ENCODE measurements at places on chromosomes 3 and 15.

- DNase-seq, result no peak
Measured at GRCh38 chr3:31621314-31621713, 88.6 kb downstream of the STT3B start.

DNA sequence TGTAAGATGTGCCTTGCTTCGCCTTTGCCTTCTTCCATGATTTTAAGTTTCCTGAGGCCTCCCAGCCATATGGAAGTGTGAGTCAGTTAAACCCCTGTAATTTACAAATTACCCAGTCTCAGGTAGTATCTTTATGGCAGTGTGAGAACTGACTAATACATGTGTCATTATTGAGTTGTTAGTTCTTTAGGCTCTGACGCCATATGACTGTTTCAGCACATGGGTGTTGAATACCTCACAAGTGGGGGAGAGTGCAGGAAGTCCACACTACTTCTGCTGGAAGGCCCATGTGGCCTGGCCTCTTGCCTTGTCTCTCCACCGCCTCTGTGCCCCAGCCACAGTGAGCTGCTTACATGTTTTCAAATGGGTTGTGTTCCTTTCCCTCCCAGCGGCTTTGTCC, 28.5 kb downstream of the MFSD1 start:
- no peak for DNase-seq

GRCh38 chr3:46090161-46090591, 62.9 kb upstream of the XCR1 start:
- DNase-seq, result peak; percentile 55

GRCh38 chr3:107884719-107885460, 205.9 kb downstream of the CD47 start:
- peak; percentile 72 for DNase-seq

- no peak for DNase-seq
Measured at GRCh38 chr3:50749822-50750221, 75.1 kb downstream of the DOCK3 start.

- DNase-seq, result no peak
Measured at GRCh38 chr3:116836286-116836685, 126.7 kb downstream of the TUSC7 start.

DNA sequence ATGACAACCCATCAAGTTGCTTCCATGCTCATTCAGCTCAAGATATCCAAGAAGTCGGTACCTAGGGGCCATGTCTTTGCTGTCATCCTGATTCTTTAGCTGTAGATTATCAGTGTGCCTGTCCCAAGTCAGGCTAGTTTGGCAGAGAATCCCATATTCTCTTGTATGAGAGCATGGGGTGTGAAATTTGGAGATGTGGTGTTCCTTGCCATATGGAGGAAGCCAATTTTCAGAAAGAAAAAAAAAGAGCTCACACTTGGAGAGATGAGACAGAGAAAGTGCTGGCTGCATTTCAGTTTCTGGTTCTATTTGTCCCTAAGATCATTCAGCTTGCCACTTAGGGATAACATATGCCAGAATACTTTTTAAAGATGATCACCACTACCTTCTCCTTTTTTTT, 52.3 kb upstream of the SLC4A7 start:
- no peak for DNase-seq

GRCh38 chr3:58492494-58492905, 604 bp downstream of the KCTD6 start:
- peak; percentile 62 for DNase-seq

DNA sequence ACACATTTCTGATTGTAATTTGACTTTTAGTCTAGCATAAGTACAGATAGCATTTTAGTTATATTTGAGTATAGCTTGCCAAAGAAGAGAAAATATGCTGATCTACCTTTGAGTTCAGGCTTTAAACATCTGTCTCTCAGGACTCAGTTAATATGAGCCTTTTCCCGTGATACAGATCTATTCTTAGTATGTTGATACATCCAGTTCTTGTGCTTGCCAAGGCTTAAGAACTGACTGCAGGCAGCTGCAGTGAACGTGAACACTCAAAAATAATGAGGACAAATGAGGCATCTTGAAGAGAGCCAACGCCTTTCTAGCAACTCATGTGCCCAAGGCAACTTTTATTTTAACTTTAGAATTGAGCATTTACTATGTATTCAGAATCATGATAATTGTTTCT, 325.5 kb downstream of the SI start:
- DNase-seq, result peak; percentile 28

DNA sequence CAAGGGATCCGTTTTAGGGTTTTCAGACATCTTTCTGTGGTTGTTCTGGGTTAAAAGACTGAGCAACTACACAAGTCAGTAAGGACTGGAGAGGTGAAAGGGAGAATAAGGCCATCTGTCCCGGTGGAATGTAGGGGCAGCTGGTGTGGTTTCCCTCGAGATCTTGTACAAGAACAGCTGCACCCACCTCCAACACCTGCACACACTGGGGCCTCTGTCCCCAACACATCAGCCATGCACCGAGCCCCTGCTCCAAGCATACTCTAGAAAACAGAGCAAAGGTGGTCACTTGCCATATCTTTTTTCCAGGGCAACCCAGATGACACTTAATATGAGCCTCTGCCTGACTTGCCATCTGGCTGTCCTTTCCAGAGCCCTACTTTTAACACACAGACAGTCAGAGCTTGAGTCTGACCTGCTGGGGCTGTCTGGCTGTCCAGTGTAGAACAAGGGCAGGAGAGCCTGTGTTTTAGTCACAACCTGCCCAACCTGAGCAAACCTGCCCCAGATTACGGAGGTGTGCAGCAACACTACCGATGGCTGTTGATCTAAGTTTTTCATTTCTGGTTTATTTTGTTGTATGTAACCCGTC, 12.2 kb downstream of the MAN2A2 start:
- peak; percentile 89 for DNase-seq

DNA sequence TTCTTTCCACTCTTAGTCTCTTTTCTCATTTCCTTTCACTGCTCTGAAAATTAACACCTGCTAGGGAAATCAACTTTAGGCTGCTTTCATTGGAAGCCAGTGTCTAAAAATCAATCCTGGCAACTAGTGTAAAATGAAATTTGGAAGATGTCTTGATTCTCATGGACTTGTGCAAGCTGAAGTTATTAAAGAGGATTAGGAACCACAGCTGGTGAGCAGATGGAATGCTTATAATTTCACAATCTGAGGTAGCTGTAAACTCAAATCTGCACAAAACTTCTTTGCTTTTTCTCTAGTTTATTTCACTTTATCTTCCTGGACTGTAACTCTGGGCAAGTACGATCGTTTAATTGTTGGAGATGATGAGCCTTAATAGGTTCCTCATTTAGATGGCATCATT, 175.6 kb downstream of the GHSR start:
- peak; percentile 49 for DNase-seq

- no peak for DNase-seq
Measured at GRCh38 chr15:83324799-83325198, 40.3 kb upstream of the BNC1 start.

- DNase-seq, result no peak
Measured at GRCh38 chr3:98741121-98741716, 21.9 kb upstream of the ST3GAL6 start.

GRCh38 chr3:42562047-42562907, 19.5 kb downstream of the SEC22C start:
- peak; percentile 7 for DNase-seq

DNA sequence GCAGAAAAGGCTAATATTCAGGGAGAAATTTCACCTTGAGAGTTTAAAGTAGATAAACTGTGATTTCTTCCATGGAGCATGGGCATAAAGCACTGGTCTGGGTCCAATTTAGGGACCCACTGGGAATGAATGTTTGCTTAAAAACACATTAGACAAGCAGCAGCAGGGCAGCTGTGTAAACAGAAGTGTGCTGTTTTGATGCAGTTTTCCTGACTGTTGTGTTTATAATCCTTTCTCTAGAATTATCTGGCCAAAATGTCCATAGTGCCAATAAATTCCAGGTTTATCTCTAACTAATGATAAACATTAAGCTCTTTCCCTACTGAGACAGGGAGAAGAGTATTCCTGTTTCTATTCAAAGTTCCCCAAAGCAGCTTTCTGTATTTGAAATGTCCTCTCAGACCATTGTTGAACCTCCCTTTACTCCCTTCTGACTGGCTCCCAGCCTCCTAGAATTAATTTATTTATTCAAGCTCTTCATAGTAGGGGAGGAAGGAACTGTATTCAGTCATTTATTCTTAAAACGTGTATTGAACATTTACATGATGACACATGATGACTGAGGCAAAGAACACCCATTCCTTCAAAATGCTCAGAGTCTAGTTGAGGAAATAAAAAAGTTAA, 7.0 kb upstream of the TM4SF18 start:
- peak; percentile 35 for DNase-seq

GRCh38 chr15:92780843-92781242, 119.3 kb upstream of the CHD2 start:
- no peak for DNase-seq

DNA sequence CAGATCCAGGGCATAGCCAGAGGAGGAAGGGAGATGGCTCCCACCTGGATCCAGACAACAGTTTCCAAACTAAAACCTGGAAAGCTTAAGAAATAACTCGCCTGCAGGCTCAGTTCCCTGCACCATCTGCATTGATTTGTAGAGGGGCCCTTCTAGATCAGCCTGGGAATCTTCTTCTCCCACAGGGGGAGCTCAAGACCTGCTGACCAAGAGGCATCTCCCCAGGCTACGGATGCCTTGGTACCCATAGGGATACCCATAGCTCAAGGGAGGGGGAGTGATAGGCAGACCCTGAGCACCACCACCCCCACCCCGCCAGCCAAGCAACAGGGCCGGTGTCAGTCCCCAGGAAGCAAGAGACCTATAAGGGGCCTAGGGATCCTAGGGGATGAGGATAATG, 28.0 kb upstream of the DCLK3 start:
- DNase-seq, result peak; percentile 33

- DNase-seq, result no peak
Measured at GRCh38 chr15:87419344-87419743, 837.2 kb downstream of the NTRK3 start.

DNA sequence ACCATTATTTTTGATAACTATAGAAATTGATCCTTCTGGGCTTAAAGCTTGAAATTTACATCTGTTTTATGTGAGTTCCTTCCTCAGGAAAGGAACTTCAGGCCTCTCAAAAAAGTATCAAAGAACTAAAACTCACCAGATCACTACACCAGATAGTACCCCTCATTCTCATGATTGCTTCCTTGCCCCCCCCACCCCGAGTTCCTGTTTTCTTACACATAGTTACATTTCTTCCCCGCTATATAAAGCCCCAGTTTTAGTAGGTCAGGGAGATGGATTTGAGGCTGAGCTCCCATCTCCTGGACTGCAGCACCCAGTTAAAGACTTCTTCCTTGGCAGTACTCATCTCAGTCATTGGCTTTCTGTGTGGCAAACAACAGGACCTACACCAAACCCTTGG, 80.3 kb upstream of the HRH1 start:
- no peak for DNase-seq

DNA sequence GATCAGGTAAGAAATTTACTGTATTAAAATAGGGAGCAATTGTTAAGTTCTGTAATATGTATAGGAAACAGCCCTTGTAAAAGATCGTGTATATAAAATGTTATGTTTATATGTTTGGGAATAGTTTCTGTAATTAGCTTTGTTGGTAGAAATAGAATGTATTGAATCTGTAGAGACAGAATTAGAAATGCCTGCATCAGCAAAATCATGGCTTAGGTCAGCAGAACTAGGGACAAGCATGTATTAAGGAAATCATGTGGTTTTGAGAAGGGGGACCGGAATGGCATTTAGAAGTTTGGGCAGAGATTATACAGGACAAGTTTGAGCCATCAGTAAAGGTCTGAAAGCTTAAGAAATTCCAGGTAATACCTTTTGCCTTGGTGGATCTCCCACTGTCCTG, 177.9 kb downstream of the ERC2 start:
- DNase-seq, result no peak

GRCh38 chr3:124714223-124714853, 15.9 kb upstream of the UMPS start:
- DNase-seq, result no peak

GRCh38 chr15:76987896-76988860, 6.7 kb upstream of the PSTPIP1 start:
- no peak for DNase-seq

DNA sequence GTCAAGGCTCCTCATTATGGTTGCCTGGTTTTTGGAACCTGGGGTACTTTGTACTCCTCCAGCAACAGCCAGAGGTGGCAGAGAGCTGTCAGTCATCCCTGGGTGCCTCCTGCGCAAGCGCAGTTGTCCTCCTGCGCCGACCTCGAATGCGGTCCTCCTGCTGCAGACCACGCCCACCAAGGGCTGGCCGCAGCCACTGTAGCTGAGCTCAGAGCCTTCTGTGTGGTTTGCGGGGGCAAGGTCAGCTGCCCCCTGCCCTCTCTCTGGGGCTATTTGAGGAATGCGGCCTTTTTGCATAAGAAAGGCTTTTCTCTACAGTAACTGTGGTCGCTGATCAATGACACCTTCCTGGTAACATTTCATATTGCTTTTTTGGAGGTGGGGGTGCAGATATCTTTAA, 131.3 kb upstream of the SNRPN start:
- DNase-seq, result no peak

- DNase-seq, result no peak
Measured at GRCh38 chr3:193457526-193457925, 79.0 kb upstream of the ATP13A5 start.

- no peak for DNase-seq
Measured at GRCh38 chr3:77562089-77562488, 522.2 kb downstream of the ROBO2 start.

DNA sequence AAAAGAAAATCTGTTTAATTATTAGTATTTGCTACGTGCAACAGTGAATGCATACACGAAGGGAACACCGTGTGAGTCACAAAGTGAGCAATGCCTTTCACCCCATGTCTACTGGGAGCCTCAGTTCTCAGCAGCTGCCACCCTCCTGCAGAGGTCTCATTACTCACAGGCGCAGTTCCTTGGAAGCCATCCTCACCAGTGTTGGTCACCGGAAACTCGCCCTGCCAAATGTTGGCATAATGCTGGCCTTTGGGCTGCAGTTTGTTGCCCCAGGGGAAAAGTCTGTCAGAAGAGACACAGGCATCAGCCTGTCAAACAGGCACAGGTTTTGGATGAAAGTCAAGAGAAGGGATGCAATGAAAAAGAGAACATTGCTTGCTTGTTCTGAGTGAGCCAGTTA, 50.1 kb downstream of the SUMF1 start:
- DNase-seq, result peak; percentile 98

GRCh38 chr15:41921167-41921566, 27.3 kb upstream of the SPTBN5 start:
- no peak for DNase-seq

- no peak for DNase-seq
Measured at GRCh38 chr15:58444658-58445332, 13.0 kb downstream of the LIPC start.

- no peak for DNase-seq
Measured at GRCh38 chr15:101193120-101193644, 58.7 kb downstream of the CHSY1 start.

Measured in myocyte (in vitro differentiated cells).